CD4-positive, alpha-beta T cell treated with Interferon gamma for 1 hour (primary cell): ENCODE measurements at places on chromosomes 4 and X.
A peak's percentile ranks its signal among the peaks of the same experiment; 100 is the strongest.

- DNase-seq, result no peak
These were observed 41.2 kb upstream of the ZC4H2 start for GRCh38 chrX:65017451-65017850.

- no peak for DNase-seq
These were observed 122.0 kb upstream of the RLIM start for GRCh38 chrX:74736450-74736849.

DNA sequence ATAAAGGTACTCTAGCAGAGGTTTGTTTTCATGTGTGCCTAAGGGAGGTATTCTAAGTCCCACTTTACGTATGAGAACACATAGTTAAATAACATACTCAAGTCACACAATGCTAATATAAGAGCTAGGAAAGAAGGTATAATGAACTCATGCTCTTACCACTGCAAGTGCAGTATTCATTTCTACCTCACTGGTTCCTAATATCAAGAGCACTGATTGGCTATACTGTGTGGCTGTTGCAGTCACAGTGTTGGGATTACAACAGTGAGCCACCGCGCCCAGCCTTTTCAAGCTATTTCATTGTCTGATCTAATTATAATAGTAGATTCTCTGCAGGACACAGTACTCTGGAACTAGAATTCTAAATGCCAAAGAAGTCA is 84.0 kb downstream of the PDS5A start:
- no peak for DNase-seq

- peak; percentile 5 for DNase-seq
These were observed 67.5 kb downstream of the RBM47 start for GRCh38 chr4:40562208-40562607.

- no peak for DNase-seq
These were observed 372.3 kb upstream of the SPOCK3 start for GRCh38 chr4:167606551-167606950.

GRCh38 chrX:80550722-80551121 is 130.5 kb downstream of the TENT5D start:
- no peak for DNase-seq

GRCh38 chr4:69060651-69061308 is 35.5 kb upstream of the UGT2B7 start:
- DNase-seq, result no peak

DNA sequence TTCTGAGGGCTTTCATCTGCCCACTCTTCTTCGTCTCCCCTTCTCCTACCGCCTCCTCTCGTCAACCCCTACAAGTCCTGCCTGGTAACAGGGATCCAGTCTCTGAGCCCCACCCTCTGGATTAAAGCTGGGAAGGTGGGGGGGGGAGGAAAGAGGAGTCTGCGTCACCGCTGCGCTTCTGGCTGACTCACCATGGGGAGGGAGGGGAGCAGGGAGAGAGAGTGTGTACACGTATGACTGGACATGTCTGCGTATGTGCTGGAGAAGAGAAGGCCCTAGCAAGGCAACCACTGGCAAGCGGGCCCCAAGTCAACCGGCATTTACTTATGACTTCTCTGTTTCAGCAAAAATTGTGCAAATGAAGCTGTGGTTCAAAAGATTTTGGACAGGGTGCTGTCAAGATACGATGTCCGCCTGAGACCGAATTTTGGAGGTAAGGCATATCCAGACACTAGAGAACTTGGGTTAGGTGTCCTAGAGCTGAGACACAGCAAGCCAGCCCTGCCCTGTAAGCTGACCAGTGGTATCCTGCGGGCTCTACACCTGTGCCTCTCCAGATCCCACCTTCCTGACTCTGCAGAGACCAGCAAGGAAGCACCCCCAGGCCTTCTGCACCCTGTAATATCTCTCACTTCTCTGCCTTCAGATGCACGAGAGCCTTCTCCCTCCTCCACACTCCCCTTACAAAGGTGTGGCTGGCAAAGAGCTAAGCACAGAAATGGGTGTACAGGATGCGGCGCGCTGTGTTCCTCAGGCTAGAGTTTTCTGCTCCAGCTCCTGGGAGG is 2.5 kb downstream of the GABRQ start:
- DNase-seq, result no peak

DNA sequence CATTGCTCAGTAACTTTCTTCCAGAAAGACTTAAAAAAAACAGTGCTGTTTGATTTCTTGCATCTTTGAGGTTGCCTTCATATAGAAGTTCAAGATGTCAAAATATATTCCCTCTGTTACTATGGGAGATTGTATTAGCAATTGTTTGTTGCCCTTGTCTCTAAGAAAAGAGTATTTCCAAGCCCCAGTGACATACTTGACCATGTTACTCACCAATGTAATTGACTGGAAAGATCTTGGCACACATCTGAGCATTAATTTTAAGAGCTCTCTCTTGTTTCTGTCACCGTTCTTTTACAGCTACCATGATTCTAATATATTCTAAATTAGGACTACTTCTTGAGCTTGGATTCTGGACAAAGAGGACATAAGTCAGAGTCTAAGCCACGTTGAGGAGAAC is 902.7 kb upstream of the EPHA5 start:
- DNase-seq, result no peak

- DNase-seq, result no peak
These were observed 33.2 kb upstream of the CLDN24 start for GRCh38 chr4:183355405-183355804.

- DNase-seq, result peak; percentile 6
These were observed 930 bp downstream of the ZNF718 start for GRCh38 chr4:125091-125771.

GRCh38 chrX:11196476-11196875 is 85.3 kb downstream of the HCCS start:
- DNase-seq, result no peak

DNA sequence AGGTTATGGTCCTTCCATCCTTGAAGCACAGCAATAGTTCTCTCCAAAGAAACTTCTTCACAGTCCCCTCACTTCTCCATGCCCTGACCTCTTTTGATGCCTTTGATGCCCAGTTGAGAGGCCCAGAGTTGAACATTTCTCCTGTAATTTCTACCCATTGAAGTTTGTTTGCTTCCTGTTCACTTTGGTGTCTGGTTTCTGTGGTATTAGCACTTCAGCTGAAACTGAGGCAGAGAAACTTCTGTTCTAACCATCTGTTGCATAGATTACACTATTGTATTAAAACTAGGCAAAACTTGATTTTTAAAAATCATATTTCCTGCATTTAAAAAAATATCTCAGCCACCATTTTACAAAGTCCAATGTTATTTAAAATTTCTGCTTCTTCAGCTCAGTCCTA is 89.8 kb upstream of the ADGRG2 start:
- no peak for DNase-seq

GRCh38 chrX:102138064-102138463 is 4.2 kb downstream of the TCEAL6 start:
- no peak for DNase-seq

GRCh38 chr4:132540797-132541196 is 608.3 kb upstream of the PCDH10 start:
- DNase-seq, result no peak

DNA sequence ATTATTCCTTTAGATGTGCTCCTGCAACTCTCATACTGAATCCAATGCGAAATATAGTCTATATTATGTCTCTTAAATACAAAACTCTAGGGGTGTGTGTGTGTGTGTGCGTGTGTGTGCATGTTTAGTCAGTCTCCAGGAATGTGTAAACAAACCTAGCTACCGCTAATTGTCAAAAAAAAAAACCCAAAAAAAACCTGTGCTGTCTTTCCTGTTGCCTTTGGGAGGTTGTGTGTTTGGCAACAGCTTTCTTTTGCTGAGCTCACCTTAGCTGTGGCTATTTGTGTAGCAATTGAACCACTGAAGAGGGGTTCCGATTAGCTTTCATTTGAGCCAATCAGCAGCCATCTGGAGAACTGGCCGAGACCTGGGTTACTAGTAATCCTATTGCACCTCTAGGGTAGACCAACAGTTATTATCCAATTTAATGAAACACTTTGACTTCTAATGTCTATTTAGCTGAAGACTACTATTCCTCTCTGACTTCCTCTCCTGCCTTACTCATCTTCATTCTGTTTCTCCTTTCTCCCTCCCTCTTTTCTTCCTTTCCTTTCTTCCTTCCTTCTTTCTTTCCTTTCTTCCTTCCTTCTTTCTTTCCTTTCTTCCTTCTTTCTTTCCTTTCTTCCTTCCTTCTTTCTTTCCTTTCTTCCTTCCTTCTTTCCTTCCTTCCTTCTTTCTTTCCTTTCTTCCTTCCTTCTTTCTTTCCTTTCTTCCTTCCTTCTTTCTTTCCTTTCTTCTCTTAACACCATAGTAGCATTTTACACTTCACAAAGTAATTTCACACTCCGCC is 471.1 kb downstream of the GBA3 start:
- no peak for DNase-seq

- DNase-seq, result no peak
These were observed 93.0 kb downstream of the ZXDA start for GRCh38 chrX:57817302-57817701.

- no peak for DNase-seq
These were observed 84.4 kb downstream of the PPARGC1A start for GRCh38 chr4:23805450-23805851.

- DNase-seq, result no peak
These were observed 212.8 kb upstream of the GYPA start for GRCh38 chr4:144353292-144353691.

DNA sequence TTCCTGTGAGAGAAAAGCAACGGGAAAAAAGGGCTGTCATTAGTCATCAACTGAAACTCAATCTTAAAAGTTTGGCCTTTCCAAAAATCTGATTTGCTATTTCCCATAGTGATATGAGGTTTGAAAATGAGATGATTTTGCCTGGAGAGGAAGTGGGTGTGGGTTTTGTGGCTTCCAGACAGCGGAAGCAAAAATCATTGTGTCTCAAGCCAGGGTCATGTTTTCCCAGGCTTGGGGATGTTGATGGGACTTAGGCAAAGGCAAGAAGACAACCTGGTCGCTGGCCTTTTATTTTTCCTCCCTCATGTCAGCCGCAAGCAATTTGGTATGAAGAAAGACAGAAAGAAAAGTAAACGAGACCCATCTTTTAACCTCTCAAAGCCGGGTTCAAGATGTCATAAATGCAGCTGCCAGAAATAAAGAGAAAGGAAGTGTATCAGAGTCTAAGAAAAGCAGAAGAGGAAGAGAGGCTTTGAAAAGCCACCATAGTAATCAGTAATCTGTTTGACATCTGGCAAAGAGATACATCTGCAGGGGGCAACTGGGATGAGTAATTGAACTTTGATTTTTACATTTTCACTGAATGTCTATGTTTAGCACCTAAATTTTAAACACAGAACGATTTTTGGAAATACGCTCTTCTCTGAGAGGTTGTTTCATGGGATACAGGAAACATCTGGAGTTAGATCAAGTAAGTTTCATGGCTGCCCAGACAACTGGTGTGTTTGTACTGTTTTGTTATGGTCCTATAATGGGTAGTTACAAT is 521.6 kb upstream of the SLIT2 start:
- DNase-seq, result no peak

DNA sequence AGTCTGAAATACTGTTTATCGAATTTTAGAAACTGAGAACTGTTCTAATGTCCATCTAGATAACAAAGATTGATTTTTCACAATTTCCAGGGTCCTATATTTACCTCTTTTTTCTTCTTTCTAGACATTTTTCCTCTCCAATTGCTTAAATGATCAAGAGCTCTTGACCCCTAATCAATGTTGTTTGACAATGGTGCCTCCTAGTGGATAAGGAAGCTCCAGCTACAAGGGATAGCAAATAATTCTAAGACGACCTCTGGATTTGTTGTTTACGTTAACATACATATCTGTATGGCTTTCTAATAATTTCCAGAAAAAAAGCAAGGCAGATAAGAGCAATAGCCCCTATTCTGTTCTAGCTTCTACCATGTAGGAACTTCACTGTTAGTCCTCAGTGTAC is 35.8 kb downstream of the GPR82 start:
- DNase-seq, result no peak

- DNase-seq, result no peak
These were observed 145.5 kb upstream of the NAP1L5 start for GRCh38 chr4:88843067-88843685.

- DNase-seq, result no peak
These were observed 530.8 kb upstream of the DIPK2B start for GRCh38 chrX:45731448-45731847.

GRCh38 chr4:10635091-10635490 is 49.5 kb downstream of the CLNK start:
- DNase-seq, result no peak

DNA sequence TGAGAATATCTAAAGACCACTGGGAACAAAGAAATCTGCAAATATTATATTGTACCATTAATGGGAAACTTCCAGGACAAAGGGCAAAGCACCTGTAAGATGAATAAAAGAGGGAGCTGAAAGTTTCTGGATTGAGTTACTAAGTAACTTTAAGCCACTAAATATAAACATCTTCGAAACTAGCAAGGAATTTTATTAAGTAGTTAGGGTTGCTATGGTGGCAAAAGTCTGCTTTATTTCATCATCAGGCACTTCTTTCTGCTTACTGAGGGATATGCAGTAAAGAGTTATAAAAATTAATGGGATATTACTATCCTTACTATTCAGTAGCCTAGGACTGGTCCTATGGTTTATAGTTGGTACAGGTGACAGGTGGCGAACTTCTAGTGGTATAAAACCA is 33.0 kb downstream of the SMARCA1 start:
- no peak for DNase-seq

- no peak for DNase-seq
These were observed 119.1 kb upstream of the H2AZ1 start for GRCh38 chr4:100069207-100069606.

DNA sequence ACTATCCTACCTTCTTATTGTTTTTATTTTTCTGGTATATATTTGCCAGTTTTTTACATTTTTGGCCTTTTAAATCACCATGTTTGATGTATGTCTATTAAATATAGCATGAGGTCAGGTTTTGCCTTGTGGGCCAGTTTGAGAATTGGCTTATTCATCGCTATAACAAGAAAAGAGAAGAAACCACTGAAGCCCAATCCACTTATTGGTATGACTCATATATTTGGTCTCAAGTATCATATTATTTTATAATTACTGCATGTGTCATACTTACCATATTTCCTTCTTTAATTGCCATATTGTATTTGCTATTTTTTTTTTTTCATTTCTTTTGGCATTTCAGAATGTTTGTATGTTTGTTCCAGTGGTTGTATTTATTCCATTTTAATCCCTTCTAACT is 99.3 kb downstream of the IRF2 start:
- no peak for DNase-seq

DNA sequence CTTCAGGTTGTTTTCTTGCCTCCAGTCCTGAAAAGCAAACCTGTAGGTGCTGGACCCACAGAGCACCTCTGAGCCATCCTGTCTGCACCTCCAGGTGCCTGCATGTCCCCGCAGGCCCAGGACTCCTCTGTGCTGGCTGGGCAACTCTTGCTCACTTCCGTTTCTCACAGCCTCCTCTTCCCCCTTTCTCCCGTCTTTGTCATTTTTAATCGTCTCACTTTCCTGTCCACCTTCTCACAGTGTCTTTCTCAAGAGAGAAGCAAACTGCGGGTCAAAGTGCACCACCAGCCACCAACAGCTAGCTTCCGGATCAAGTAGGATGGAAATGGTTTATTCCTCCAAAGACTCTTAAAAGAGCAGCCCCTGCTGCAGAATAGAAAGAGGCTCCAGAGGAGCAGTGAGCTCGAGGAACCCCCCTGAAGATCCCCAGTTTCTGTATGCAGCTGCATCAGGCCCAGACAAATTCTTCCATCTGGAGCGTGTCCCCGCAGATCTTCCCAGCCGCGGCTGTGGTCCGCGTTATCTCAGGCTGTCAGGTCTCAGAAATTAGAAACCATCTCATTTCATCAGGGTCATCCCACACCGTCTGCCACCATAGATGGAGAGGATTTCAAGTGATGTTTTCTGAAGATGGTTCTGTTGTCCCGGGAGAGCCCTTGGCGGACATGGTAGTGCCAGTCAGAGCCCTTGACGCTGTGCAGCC is 87.7 kb downstream of the FHDC1 start:
- no peak for DNase-seq

GRCh38 chr4:100366213-100366612 is 151.6 kb downstream of the EMCN start:
- no peak for DNase-seq
